ENCODE measurements at places on chromosomes 5 and 9.

DNA sequence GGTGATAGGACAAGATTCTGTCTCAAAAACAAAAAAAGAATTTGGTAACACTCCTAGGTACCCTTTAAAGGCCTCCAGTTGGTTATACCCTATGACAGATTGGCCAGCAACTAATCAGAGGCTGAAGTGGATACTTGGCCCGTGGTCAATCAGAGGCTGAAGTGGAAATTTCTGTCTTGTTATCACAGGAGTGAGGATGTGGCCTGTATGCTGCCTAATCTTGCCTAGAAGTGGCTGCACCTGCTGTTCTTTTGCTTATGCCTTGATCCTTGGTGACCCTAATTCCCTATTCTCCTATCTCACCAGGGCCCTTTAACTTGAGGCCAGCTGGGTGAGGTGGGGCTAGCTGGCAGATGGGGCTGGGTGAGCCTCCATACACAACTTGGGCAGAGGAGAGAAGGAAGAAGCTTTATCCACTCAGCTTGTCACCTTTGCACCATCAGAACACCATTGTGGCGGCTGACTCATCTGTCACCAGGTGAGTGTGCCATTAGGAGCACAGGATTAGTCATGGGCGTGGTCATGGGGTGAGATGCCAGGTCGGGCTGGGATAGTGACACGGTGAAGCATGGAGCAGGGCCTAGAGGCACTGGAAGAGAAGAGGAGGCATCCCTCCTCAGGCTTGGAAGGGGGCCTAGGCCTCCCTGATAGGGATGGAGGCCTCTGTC lies 41.5 kb downstream of the SAR1B start:
- DNase-seq, result no peak

DNA sequence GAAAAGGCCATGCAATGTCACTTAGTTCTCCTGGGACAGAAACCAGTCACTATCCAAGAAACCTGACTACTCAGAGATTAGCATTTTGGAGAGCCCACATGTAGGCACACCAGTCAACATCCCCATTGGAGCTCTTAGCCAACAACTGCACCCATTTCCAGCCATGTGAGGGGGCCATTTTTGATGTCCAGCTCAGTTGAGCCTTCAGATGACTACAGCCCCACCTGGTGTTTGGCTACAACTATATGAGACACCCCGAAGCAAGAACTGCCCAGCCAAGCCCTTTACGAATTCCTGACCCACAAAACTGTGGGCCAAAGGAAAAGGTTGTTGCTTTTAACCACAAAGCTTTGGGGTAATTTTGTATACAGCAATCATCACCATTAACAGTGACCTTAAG lies 300.1 kb downstream of the ASTN2 start:
- no peak for DNase-seq

- DNase-seq, result no peak
Measured at GRCh38 chr9:129481810-129482511, 138.9 kb downstream of the C9orf50 start.

GRCh38 chr5:144457160-144457559 lies 286.5 kb downstream of the KCTD16 start:
- no peak for DNase-seq

DNA sequence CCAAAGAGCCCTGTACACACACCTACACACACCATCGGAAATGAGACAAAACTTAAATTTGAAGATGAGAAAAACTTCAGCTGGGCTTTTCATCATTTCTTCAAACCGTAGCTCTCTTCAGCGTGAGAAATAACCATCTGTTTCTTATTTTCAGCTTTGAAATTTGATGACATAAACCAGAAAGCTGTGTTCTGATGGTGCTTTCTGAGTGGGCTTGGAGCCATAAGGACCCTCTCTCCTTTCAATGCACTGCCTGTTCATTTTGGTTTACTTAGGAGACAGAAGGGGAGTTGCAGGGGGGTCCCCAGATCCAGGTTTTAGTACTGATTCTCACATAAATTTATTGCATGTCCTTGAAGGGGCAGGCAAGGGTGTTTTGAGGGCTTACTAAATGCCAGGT lies 9.5 kb downstream of the FBXO10 start:
- no peak for DNase-seq

GRCh38 chr9:21789541-21790037 lies 12.8 kb upstream of the MTAP start:
- no peak for DNase-seq

DNA sequence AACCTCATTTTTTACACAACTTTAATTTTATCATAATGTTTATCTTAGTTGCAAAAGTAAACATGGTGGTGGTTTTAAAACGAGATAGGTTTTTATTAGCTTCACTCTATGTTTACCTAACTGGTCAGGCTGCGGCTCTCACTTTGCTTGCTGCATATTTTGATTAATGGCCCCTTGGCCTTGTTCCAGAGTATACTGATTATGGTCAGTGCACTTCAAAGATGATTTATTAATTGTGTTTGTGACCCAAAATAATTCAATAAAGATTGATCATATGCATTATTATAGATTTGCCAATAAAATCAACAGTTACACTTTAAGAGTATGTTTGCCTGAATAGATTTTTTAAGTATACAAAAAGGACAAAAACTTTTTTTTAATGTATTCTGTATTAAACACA lies 188.0 kb downstream of the XRCC4 start:
- no peak for DNase-seq

DNA sequence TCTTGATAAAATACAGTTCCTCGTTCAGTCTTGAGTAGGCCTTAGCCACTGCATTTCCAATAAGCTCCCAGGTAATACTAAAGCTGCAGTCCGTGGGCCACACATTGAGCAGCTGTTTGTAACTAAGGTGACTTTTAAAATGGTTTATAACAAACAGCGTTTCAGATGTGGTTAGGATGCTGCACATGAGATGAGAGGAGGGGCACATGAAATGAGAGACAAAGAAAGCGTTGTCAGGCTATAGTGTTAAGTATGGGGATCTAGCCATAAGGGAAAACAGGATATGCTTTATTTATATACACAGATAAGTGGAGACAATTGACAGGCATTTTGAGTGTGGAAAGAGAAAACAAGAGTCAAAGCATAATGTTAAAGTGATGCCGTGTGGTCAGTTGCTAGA lies 89.9 kb downstream of the PAM start:
- no peak for DNase-seq

GRCh38 chr5:113378081-113378480 lies 56.7 kb downstream of the TSSK1B start:
- DNase-seq, result no peak

GRCh38 chr9:3916984-3917383 lies 382.9 kb downstream of the GLIS3 start:
- DNase-seq, result no peak

GRCh38 chr5:27388755-27389154 lies 350.4 kb upstream of the CDH9 start:
- DNase-seq, result no peak

GRCh38 chr5:119031011-119031886 lies 39.6 kb upstream of the DMXL1 start:
- no peak for DNase-seq

DNA sequence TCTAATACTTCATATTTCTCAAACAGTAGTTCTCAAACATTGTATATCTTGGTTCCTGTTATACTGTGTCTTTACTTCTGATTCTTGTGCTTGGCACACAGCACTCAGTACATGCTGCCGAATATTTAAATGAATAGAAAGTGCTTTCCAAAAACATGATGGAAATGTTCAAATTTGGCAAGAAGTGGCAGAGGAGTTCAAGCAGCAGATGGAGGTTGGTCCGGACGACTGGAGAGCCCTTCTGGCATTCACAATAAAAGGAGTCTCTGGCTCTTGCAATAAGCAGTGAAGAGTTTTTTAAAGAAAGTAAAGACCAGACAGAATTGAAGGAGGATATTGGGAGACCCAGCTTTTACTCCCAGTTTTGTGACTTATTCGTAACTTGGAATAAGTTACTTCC lies 36.3 kb downstream of the TSTD2 start:
- no peak for DNase-seq

- no peak for DNase-seq
Measured at GRCh38 chr9:120109242-120109641, 470.7 kb downstream of the CDK5RAP2 start.

DNA sequence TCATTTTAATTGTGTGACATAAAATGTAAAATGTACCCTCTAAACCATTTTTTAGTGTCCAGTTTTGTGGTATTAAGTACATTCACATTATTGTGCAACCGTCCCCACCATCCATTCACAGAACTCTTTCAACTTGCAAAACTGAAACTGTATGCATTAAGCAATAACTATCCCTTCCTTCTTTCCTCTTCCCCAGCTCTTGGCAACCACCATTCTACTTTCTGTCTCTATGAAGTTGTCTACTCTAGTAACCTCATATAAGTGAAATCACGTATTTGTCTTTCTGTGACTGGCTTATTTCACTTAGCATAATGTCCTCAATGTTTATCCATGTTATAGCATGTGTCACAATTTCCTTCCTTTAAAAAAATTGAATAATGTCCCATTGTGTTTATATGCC lies 142.4 kb downstream of the C9orf152 start:
- no peak for DNase-seq

DNA sequence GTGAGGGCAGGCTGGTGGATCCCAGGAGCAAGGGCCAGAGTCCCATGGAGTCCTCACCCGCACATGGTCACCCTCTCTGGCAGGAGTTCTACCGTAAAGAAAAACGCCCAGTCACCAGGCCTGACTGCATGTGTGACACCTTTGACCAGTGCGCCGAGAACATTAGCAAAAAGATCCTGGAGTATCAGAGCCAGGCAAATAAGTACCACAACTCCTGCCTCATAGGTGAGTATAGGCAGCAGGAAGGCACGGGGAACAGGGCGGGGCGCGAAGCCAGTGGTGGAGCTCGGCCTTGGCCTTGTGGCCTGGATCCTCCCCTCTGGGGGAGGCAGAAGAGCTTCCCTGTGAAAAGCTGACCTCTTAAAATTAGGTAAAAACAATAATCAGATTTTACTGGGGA lies 45.4 kb upstream of the TDRD7 start:
- DNase-seq, result no peak

GRCh38 chr5:137500615-137501225 lies 1.6 kb upstream of the SPOCK1 start:
- DNase-seq, result no peak

GRCh38 chr9:103900466-103900865 lies 193.6 kb upstream of the SMC2 start:
- DNase-seq, result no peak

DNA sequence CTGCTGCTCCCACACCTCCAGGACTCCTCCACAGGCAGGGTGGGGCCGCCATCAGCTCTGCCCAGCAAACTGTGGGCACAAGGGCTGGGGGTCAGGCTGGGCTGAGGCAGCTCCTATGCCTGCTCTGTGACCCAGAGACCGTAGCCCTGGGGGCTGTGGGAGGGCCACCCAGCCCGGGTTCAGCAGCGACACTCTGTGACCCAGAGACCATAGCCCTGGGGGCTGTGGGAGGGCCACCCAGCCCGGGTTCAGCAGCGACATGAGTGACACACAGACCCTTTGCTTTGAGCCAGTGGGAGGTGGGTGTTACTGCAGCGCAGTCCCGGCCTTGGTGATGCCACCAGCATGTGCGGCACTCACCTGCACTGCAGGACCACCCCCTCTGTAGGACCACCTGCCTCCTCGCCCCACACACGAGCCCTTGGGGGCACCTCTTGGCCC lies 118.9 kb upstream of the LPCAT1 start:
- no peak for DNase-seq

- no peak for DNase-seq
Measured at GRCh38 chr9:79592726-79593493, 21.1 kb downstream of the TLE4 start.

DNA sequence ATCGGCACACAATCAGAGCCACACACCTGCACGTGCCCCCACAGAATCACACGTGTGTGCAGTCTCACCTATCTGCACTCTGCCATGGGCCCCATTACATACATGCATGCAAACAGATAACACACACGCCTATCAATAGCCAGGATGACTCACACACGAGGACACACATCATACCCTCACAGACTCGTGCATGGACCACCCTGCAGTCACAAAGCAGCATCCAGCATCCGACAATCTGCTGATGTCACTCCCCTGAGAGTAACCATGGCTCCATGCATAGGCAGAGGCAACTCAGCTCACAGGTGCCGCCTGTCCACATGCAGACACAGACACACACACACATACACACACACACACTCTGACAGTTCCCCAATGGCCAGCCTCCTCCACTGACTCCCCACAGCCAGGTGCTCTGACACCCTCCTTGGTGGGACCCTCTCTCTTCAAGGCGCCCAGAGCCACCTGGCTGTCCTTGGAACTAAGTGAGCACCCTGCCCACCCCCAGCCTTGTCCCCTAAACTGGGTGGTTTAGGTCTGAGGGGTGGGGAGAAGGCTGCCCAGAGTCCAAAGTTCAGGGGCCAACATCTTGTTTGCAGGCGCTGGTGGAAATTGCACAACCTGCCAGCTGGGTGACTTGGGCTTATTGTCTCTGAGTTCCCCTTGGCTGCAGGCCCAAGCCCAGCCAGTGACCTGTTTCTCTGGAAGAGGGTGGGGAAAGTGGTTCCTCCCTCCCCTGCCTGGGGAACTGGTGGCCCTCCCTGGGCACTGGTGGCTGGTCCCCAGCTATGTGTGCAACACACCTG lies 34.6 kb upstream of the NEK6 start:
- no peak for DNase-seq

- DNase-seq, result no peak
Measured at GRCh38 chr5:111774525-111774924, 17.5 kb upstream of the NREP start.

DNA sequence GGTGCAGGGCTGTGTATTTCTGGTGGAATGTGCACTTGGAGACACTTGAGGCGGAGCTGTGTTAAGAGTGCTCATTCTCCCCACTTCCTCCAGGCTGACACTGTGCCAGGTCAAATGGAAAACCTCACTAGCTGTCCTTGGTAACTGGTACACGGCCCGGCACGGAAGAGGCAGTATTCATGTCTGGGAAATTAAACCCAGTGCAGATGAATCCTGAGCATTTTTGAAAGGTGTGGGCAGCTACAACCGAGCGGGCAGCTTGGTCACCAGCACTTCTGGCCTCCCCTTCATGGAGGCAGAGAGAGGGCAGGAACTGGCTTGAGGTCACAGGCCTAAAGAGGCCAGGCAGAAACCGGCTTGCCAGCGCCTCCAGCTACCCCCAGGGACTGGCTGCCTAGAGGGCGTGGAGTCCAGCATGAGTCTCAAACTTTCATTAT lies 1.6 kb downstream of the CLPTM1L start:
- no peak for DNase-seq

GRCh38 chr5:17000291-17000939 lies 64.3 kb upstream of the MYO10 start:
- no peak for DNase-seq

Data from esophagus squamous epithelium (tissue), 5 donors.